Heart left ventricle (tissue), 16 donors: ENCODE measurements at places on chromosomes 11 and 22. TPM values are rescaled to one million over a fixed set of nuclear protein-coding genes. Genes with fewer than 3 reads are reported as not detected.
A peak's percentile ranks its signal among the peaks of the same experiment; 100 is the strongest.

DNA sequence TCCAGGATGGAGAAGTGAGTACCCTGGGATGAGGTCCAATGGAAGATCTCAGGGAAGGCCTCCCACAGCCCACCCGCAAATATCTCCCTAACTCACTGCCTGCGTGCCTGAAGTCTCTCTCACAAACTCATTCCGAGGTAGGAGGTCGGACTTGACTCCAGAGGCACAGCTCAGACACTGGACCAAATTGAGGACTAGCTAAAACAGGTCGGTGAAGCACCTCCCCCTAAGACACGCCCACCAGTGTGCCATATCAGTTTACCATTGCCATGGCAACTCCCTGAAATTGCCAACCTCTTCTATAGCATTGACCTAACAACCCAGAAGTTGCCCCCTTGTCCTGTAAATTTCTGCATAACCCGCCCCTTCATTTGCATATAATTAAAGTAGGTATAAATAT, 17.5 kb downstream of the RPL3 start:
- no peak for DNase-seq

GRCh38 chr22:46367707-46368191, 32.2 kb downstream of the TRMU start:
- peak; percentile 82 for DNase-seq

DNA sequence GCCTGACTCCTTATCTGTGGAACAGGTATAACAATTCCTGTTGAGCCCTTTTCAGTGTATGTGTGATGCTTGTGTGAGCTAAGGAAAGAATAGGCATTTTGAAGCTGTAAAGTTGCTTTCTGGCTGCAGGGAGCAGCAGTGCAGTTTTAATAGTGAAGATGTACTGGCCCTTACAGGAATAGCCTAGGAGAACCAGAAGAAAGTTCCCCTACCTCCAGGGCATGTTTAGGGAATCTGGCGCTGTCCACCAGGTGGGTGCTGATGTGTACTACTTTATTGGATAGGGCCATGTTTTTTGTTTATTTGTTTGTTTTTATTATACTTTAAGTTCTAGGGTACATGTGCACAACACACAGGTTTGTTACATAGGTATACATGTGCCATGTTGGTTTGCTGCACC, 11.5 kb downstream of the BMAL1 start:
- no peak for DNase-seq

GRCh38 chr22:26416670-26417276, 12.3 kb upstream of the ASPHD2 start:
- DNase-seq: no peak

GRCh38 chr11:119363851-119364590, 17.5 kb downstream of the USP2 start:
- peak; percentile 82 for DNase-seq

GRCh38 chr11:114058871-114059277, 637 bp upstream of the ZBTB16 start:
- DNase-seq: peak; percentile 55

DNA sequence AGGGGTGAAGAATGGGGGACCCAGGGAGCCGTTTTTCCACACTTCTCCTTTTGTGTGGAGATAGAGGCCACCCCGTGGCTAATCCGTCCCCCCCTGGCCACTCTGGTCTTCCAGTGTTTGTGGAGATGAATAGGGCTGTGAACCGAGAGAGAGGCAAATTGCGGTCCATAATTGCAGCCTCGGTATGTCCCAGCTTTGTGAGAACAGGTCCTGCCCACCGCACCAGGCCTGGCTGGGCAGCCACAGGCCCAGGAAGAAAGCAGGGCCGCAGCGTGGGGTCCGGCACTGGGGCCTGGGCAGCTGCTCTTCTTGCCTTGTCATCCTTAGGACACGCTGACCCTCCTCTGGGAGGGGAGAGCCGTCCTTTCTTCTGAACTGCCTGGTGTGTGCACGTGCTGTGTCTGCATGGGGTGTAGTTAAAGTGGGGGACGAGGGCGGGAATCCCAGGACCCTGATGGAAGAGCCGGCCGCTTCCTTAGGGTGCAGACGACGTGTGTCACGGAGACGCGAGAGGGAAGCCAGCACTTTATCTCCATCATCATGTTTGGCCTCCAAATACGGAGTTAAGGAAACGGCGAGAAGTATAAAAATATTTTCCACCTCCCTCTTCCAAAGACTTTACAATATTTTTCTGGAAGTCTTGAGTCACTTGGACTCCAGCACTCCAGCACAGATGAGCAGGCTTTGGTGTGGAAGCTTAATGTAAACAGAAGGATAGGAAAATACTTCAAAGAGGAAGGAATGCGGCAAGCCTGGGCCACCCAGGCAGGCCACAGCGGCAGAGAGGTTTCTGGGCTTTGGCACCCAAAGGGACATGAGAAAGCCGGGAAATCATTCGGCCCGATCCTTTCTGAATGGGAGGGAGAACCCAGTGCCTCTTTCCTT, 1248.4 kb downstream of the BRD1 start:
- peak; percentile 6 for DNase-seq

GRCh38 chr22:50141891-50142363, 28.6 kb upstream of the PANX2 start:
- DNase-seq: no peak

DNA sequence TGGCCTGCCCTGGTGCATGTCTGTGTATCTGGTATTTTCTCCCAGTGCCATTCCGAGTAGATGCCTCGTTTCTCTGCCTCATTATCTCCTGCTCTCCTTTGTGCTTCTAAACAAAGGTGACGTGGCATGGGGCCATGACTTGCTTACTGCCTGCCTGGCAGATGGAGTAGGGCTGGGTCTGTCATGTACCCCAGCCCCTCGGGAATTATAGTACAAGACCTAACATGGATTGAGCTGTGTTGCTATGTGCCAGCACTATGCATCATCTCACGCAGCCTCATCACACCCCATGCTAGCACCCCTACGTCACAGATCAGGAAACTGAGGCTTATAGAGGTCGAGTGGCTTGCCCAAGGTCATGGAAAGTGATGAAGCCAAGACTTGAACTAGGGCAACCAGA, 88.1 kb downstream of the GALNT18 start:
- no peak for DNase-seq

- DNase-seq: no peak
Observed at GRCh38 chr22:29054251-29054767, 7.3 kb downstream of the C22orf31 start.

- DNase-seq: peak; percentile 73
Observed at GRCh38 chr11:10490398-10491241, 35.6 kb downstream of the AMPD3 start.

DNA sequence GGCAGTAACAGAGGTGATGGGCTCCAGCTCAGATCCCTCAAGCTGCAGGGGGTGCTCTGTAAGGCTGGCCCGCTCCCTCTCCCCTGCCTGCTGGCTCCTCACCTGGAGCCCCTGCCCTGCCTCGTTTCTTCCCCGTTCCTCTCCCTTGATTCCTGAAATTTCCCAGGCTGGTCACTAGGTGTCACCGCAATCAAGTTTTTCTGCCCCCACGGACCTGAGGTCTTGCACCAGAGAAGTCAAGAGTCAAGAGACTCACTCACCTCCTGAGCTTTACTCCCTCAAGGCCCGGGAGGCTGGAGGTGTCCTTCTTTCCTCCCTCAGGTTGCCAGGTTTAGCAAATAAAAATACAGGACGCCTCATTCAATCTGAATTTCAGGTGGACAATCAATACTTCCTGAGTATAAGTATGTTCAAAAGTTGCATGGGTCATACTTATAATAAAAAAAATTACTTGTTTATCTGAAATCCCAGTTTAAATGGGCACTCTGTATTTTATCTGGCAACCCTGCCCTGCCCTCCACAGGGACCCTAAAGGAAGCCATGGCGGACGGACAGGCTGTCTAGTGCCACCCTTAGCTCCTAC, 69.2 kb downstream of the SCUBE1 start:
- no peak for DNase-seq

- DNase-seq: no peak
Observed at GRCh38 chr22:37701141-37701786, 4.4 kb downstream of the TRIOBP start.

DNA sequence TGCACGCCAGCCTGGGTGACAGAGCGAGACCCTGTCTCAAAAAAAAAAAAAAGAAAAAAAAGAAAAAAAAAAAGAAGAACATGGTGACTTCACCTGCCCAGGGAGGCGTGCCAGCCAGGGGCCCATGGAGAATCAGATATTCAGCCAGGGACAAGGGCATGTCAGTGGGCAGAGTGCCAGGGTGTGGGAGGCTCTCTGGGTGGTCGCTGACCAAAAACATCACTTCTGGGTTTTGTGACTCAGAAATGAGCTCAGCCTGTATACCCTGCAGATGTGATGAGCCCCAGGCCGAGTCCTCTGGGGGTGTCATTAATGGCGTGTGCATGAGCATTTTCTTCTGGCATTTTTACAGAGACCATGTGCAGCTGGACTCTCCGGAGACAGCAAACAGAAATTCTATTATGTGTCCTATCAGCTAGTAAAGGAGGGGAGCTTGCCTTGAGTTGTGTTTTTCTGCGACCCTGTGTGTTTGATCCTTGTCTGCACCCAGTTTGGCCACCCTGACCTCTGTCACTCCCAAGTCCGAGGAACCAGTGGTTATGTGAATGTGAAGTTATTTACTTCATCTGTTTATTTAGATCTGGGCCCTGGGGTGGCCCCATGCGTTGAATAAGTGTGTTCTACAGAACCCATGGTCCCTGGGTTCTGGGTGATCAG, 53.6 kb downstream of the BCR start:
- peak; percentile 54 for DNase-seq

The FKBP2 gene
- 71.5 TPM for total RNA-seq

The YPEL1 gene
- 6.6 TPM for total RNA-seq

The HBB gene
- 546 TPM for total RNA-seq

The DBX1 gene
- not detected for total RNA-seq

The UBQLN3 gene
- not detected for total RNA-seq

The NXPE2 gene
- not detected for total RNA-seq
